ENCODE measurements at places on chromosomes 7 and 10.

DNA sequence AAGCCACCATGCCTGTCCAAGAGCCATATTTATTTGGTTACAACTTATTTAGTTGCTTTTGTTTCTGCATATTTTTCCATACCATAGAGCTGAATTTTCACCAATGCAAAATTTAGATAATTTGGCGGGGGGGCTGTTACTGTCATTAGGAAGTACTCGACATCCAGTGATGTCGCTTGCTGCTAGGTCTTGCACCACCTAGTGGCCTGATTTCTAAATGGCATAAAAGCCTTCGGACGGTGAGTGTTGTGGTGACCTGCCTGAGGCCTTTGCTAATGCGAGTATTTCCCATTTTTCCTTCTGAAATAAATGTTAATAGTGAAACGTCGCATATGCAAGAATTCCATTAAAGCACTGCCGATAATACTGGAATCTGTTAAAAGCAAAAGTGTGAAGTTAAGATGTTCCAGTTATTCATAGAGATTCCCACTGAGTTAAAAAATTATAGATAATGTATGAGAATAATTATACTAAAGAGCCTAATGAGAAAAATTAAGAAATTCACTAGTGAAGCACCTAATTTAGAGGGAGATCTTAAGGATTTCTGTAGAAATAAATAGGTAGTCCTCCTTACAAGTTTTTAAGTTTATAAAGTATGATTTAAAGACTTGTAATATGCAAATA, 86.1 kb upstream of the DNAJB6 start:
- DNase-seq, result no peak

GRCh38 chr7:2484868-2485267, 8.7 kb upstream of the GRIFIN start:
- no peak for DNase-seq

GRCh38 chr10:101030496-101031127, 317 bp downstream of the PDZD7 start:
- DNase-seq, result no peak

DNA sequence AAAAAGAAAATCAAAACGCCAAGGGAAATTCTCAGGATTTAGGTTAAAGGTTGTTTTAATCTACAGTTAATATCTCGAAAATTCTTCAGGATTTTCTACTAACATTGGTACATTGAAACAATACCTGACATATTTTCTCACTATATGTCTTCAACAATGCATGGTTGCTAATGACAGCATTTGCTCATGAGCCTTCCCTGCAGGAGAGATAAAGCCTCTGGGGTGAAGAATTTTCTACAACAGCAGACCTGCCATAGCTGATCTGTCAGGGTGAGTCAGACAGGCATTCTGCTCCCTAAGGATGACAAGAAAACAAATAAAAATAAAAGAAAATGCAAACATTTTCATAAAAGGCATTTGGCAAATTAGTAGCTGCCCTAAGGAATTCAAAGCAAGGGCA, 11.7 kb upstream of the GPR37 start:
- no peak for DNase-seq

DNA sequence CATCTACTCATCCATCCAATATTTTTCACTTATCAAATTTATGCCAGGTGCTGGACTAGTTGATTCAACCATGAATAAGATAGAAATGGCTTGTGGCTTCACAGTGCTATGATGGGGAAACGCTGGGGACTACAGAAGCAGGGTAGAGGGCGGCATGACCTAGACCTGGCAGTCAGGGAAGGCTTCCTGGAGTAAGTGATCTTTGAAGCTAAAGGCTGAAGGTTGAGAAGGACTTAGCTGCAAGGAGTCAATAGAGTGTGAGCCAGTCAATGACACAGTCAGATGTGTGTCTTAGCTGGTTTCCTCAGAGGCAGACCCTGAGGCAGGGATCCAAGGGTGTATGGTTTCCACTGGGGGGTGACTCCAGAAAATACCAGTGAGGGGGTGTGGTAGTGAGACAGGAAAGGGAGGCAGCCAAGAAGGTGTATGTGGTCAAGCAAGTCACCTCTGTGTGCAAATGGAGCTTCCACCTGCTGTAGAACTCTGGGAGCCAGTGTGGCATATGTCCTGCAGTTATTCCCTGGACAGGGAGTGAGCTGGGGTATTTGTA, 10.3 kb downstream of the PRF1 start:
- DNase-seq, result no peak

GRCh38 chr7:139108266-139109187, 993 bp downstream of the ZC3HAV1 start:
- no peak for DNase-seq

- DNase-seq, result no peak
These were observed 113.5 kb downstream of the LARP4B start for GRCh38 chr10:818010-818409.

DNA sequence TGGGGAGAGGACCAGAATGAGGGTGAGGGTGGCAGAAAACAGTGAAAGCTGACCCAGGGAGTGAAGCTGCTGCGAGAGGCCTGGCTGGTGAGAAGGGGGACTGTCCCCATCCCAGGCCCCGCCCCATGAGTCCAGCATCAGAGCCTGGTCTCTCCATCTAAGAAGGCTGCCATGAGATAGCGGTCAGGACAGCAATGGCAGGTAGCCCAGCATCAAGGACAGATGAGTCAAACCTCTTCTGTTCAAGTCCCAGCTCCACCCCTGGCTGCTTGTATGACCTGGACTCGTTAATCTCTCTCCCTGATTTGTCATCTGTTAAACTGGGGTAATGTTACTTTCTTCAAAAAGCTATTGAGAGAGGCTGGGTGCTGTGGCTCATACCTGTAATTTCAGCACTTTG, 22.2 kb downstream of the GPNMB start:
- DNase-seq, result no peak

DNA sequence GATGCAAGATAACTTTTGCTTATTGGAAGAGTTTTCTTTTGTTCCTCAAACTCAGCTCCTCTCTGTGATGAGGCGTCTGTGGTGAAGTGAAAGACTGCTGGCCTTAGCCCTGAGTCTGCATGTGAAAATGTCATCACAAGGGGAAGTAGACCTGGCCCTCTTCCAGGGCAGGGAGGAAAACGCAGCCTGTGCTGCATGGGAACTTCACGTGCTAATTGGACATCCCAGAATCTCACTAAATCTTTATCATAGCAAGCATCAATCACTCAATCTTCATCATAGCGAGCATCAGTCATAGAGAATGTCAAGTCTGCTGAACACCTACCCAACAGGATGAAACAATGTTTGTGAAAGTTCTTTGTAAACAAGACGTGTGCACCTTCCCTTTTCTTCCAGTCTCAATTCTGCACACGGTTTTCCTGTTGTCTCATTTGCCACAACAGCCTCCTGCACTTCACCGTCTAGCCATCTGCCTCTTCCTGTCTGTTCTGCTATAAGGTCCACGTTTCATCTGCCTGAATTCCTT, 314.6 kb downstream of the FRMD4A start:
- no peak for DNase-seq

- DNase-seq, result no peak
These were observed 18.3 kb upstream of the PPP1R9A start for GRCh38 chr7:94888995-94889523.

DNA sequence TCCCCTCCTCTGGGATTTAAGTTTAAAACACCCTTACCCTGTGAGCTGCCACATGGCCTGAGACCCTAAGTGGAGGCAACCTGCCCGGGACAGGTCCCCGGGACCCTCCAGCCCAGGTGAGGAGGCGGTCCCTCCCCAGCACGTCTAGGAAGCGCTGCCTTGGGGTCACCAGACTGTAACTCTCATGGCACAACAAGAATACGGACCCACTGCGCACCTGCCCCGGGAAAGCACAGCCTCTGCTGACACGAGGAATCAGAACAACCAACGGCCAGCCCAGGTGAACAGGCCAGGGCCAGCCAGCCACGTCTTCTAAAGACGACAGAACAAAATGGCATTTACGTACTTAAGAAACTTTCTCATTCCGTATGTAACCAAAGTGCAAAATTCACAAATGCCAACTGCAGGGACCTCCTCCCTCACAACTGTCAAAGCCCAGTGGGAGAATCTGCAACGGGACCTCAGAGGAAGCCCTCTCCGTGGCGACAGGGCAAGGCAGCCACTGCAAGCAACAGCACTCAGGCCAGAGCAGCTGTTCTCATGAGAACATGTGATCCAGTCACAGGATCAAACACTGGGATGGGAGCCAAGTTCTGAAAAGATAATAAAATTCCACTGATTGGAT, 208.4 kb downstream of the DIP2C start:
- DNase-seq, result no peak

GRCh38 chr10:84294766-84295447, 33.5 kb upstream of the CCSER2 start:
- DNase-seq, result no peak

DNA sequence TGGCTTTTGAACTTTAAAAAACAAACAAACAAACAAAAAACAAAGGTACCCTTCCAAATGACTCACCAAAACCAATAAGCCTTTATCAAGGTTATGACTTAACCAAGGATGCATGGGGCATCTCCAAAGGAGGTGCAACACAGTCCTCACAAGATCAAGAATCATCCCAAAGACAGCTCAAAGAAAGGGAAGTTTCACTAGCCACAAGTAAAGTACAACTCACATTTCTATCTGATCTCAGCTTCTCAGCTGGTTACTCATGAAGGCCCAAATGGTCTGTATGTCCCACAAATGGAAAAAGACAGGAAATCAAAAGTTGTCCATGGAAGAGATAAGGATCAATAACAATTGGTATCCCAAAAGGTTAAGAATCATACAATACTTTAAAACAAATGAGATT, 6.0 kb upstream of the MKLN1 start:
- DNase-seq, result no peak

GRCh38 chr10:109891105-109891504, 32.2 kb downstream of the XPNPEP1 start:
- no peak for DNase-seq

- no peak for DNase-seq
These were observed 27.4 kb downstream of the AKR1C8 start for GRCh38 chr10:5157501-5157900.

DNA sequence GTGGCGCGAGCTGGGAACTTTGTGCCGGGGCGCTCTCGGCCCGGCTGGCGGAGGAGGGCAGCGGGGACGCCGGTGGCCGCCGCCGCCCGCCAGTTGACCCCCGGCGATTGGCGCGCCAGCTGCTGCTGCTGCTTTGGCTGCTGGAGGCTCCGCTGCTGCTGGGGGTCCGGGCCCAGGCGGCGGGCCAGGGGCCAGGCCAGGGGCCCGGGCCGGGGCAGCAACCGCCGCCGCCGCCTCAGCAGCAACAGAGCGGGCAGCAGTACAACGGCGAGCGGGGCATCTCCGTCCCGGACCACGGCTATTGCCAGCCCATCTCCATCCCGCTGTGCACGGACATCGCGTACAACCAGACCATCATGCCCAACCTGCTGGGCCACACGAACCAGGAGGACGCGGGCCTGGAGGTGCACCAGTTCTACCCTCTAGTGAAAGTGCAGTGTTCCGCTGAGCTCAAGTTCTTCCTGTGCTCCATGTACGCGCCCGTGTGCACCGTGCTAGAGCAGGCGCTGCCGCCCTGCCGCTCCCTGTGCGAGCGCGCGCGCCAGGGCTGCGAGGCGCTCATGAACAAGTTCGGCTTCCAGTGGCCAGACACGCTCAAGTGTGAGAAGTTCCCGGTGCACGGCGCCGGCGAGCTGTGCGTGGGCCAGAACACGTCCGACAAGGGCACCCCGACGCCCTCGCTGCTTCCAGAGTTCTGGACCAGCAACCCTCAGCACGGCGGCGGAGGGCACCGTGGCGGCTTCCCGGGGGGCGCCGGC, 870 bp downstream of the FZD1 start:
- DNase-seq, result no peak

DNA sequence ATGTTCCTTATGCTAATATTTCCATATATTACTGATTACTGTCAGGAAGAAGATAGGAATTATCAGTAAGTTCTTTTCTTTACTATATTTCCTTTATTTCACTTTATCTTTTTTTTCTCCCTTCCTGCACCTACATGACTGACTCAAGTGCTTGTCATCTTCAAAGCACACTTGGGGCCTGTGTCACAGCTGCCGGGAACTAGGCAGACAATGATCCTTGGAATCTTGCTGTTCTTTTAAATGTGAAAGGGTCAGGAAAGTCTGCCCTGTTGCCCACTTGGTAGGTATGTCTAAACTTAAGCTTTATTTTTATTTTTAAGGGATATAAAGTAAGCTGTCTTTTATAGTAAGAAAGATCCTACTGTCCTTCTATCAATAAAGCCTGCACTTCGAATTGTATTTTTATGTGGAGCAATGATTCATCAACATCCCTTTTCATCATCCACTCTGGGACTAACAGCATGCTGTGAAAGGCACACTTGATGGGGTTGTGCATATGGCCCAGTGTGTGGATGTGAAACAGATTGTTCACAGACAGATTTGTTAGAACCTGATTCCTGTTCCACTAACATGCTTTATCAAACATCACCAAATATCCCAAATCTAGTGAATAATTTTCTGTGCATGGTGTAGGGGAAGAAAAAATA, 556.9 kb downstream of the DNAJB9 start:
- no peak for DNase-seq

- DNase-seq, result no peak
These were observed 34.0 kb downstream of the DLD start for GRCh38 chr7:107924841-107925504.
